ENCODE measurements at places on chromosomes 1 and 21. TPM values are rescaled to one million over a fixed set of nuclear protein-coding genes. Genes with fewer than 3 reads are reported as not detected.

The DDAH1 gene
- total RNA-seq = 26.3 TPM

The FDPS gene
- 50.7 TPM for total RNA-seq

The FOXO6 gene
- total RNA-seq = 8.6 TPM

The INSRR gene
- total RNA-seq = not detected
